ENCODE measurements at places on chromosomes 12 and 14. TPM values are rescaled to one million over a fixed set of nuclear protein-coding genes. Genes with fewer than 3 reads are reported as not detected.

Gene SYCP3
- total RNA-seq: 0.11 TPM

Gene AMN
- total RNA-seq: 0.22 TPM

Gene EID3
- 21.5 TPM for total RNA-seq

Gene CLMN
- 0.22 TPM for total RNA-seq

Gene CBX5
- 32.5 TPM for total RNA-seq

Gene CMA1
- not detected for total RNA-seq

Gene KLHDC1
- 3.0 TPM for total RNA-seq

Gene IRAK4
- 26.1 TPM for total RNA-seq

Gene HOXC10
- not detected for total RNA-seq

Gene CD163L1
- total RNA-seq: under 0.01 TPM

Gene SLC10A1
- not detected for total RNA-seq

Gene TECPR2
- total RNA-seq: 25.0 TPM

Gene VASH1
- 6.4 TPM for total RNA-seq

Gene IGF1
- 0.25 TPM for total RNA-seq

Gene OAS3
- 7.7 TPM for total RNA-seq

Gene SERPINA12
- total RNA-seq: not detected

Gene CFAP251
- 2.3 TPM for total RNA-seq

Gene CCDC77
- total RNA-seq: 9.1 TPM

Gene GLI1
- total RNA-seq: 2.4 TPM

Gene TBPL2
- total RNA-seq: not detected

Gene ZFHX2
- 0.62 TPM for total RNA-seq

Gene TMEM179
- 0.25 TPM for total RNA-seq

Gene TAS2R7
- not detected for total RNA-seq

Measured in uterine smooth muscle cell (primary cell).